AG20443 (cell line): ENCODE measurements at places on chromosomes 5 and 9.

DNA sequence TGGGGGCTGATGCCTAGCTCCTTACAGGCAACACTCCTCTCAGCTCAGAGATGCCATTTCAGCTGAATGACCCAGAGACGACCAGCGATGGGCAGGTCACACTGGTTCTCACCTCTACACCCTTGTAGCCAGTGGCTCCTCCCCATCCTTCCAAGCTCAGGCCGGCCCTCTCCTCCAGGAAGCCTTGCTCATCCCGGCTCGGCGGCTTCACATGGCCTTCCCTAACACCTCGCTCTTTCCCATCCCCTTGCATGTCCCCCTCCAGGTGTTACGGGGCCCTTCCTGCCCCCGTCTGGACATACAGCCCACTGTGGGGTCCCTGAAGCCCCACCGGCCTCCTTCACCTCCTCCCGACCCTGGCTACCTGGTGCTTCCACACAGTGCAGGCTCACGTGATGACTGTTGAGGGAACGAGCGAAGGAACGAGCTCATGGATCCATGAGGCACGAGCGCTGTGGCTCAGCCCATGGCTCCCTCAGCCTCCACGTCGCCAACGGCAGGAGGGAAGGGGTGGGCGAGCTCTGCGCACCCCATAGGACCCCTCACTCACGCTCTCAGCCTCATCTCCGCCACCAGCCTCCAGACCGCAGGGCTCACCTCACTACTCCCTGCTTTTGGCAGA is 45.7 kb downstream of the SARDH start:
- no peak for DNase-seq

- no peak for DNase-seq
Measured at GRCh38 chr9:108535526-108535925, 320.3 kb downstream of the ACTL7B start.

DNA sequence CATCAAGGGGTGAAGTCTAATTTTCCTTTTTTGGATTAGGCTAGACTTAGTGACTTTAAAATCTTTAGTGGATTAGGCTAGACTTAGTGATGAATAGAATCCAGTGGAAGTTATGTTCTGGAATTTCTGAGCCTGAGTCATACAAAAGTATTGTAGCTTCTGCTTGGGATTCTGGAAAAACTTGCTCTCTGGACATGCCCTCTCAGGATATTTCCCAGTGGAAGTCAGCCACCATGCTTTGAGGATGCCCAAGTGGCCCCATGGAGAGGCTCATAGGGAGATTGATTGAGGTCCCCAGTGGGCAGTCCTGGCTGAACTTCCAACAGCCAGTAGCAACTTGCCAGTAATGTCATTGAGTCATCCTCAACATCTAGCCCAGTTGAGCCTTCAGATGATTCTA is 112.4 kb upstream of the PRLR start:
- no peak for DNase-seq

DNA sequence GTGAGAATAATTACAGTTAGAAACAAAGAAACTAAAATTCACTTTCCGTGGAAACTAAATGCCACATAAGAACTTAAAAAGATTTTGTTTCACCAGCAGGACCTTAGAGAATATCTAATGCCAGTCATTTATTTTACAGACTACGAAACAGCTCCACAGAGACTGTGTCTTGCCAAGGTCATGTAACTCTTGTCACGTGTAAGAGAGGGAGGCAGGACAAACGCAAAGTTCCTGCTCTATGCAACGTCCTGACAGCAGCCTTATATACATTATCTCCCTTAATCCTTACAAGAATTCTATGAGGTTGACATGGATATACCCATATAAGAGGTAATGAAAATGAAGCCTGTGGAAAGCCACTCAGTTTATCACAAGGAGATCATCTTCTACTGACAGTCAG is 39.4 kb downstream of the CTNNAL1 start:
- no peak for DNase-seq

GRCh38 chr9:99590410-99590809 is 231.3 kb upstream of the NR4A3 start:
- DNase-seq, result no peak

DNA sequence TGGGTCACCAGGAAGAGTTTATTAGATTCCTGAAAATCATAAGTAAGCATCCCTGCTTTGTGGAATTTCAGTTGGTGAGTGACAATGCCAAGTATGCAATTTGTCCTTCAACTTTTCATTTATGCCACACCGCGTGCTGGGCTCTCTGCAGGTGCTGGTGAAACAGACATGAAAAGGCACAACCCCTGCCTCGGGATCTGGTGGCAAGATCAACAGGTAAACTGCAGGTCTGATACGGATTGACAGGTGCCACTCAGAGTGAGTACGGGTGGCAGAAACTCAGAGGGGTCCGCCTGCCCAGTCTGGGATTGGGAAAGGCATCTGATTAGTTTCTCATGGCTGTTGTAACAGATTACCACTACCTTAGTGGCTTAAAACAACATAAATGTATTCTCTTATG is 40.5 kb downstream of the BOD1 start:
- DNase-seq, result no peak

GRCh38 chr9:94586316-94586715 is 7.3 kb downstream of the FBP2 start:
- no peak for DNase-seq

GRCh38 chr5:139138809-139139208 is 59.4 kb downstream of the SIL1 start:
- DNase-seq, result peak; percentile 40

- DNase-seq, result no peak
Measured at GRCh38 chr5:32428426-32428825, 16.1 kb downstream of the ZFR start.

- DNase-seq, result no peak
Measured at GRCh38 chr9:134552349-134552990, 89.1 kb upstream of the COL5A1 start.

GRCh38 chr9:32292611-32293010 is 91.8 kb upstream of the ACO1 start:
- DNase-seq, result peak; percentile 14

DNA sequence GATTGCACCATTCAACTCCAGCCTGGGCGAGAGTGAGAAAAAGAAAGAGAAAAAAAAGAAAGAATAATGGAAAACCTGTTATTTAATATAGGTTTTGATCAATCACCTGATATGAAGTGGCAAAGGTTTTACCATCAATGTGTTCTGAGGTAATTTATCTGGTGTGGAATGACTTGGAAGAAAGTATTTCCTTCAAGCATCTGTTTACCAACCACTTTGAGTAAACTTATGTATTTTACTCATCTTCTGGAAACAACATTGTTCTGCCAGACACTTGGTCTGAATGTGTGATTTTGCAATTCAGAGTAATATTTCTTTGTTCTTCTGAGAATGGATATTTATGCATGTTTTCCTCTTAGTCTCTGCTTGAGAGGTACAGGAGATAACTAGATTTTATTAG is 24.3 kb downstream of the KIF2A start:
- no peak for DNase-seq

DNA sequence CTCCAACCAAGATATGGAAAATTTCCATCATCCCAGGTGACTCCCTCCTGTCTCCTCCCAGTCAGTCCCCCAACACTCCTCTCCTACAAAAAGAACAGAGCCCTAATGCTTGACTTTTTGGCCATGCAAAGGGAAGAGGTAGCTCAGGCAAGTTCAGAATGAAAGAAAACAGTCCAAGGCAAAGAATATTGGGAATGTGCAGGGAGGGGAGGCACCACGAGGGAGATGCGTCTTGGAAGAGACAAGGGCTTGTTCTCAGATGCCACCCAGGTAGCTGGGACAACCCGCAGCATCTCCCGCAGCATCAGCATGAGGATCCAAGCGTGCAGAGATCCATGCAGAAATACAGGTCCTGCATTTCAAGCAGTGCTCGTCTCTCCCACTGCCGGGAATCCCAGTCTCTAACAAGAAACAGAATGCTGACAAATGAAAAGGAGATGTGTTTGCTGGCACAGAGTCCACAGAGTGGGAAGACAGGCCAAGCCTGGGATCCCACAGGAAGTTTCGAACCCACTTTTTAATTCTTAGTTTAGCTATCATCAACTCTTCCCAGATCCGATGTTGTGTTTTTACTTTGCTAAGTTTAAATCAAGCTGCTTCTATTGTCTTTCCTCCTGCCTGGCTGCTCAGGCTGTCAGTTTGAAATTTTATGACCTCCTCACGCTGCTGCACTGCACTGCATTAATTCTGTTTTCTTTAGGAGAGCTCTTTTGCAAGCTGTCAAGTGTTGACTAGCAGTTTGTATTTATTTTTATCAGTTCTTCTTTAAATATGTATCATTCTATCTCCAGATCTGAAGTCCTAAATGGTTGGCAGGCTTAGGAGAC is 86.8 kb upstream of the OSMR start:
- DNase-seq, result peak; percentile 29

DNA sequence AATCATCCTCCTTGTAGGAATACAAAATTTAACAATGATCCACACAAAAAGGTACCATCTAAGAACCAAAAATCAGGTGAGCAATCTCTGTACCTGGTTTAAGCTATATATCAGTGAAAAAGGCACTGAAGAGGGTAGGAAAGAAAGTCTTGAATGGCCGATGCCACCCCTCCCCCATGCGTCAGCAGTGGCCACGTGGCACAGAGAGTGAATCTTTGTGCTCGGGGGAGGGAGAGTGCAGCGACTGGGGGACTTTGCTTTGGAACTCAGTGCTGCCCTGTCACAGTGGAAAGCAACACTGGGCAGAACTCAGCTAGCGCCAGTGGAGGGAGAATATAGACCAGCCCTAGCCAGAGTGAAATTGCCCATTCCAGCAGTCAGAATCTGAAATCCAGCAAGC is 28.3 kb upstream of the PDE4D start:
- no peak for DNase-seq

DNA sequence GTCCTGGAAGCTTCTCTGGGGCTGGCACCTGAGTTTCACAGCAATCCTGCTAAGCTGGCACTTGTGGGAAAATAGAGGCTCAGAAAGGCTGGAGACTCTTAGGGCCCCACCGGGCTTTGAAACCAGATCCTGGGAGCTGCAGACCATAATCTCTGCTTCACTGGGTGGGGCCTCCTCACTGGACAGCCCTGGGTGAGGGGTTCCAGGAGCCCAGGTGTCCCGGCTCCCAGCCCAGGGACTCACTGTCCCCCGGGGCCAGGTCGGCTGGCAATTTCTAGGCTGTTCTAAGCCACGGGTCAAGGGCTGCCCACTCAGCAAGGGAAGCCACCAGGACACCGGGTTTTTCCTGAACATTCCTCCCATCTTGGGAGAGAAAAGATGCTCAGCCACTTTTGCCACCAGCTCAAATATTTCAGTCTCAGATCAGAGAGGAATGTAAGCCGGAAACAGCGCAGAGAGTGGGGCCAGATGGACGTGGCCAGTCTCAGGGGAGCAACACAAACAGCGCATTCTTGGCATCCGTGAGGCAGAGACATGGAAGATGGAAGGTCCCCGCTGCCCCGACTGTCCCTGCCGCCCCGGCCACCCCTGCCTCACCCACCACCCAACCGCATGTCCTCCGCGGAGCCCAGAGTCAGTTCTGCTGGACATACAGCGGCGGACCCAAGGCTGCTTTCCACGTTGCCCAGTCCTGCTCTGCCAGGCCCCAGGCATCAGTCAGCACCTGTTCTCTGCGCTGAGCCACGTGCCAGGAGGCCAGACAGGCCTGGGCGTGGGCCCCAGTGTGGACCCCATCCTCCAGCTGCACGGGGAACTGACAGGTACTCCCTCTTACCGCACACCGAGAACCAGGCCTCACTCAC is 72.6 kb downstream of the VAV2 start:
- DNase-seq, result no peak

DNA sequence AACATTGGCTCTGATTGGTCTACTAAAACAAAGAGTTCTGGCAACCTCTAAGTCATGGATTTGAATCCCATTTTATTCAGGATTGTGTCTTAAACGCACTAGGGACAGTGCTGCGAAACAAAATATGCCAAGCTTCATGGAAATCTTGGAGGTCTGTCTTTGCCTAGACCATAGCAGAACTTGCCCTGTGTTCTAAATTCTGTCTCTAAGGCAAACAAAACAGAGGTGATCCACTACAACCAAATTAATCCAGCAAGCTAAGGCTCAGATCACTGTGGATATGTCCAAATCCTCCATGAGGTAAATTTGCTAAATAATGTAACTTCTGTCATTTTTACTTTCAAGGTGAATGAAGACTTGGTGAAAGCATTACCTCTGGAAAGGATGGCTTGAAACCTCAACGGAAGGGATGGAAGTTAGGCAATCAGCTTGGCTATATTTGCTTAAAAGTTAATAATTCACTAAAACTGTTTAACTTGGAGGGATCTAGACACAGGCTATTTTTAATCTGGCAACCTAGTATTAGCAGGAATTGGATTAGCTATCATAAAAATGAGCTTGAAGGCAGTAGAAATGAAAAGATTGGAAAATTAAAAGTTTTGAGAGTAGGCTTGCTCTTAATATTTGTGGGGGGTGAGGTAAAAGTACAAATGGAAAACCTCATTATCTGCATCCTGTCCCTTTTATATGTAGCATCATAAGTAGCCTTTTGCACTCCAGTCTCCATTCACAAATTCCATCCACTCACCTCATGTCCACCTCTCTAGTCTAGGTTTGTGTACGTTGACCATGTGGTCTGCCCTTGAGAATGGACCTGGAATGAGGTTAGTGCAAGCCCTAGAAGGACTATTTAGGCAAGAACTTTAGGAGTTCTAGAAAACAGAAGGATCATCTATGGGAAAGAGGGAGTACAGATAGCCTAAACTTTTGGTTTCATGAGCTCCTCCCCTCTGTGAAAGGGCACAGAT is 176.2 kb downstream of the SMC2 start:
- DNase-seq, result no peak

DNA sequence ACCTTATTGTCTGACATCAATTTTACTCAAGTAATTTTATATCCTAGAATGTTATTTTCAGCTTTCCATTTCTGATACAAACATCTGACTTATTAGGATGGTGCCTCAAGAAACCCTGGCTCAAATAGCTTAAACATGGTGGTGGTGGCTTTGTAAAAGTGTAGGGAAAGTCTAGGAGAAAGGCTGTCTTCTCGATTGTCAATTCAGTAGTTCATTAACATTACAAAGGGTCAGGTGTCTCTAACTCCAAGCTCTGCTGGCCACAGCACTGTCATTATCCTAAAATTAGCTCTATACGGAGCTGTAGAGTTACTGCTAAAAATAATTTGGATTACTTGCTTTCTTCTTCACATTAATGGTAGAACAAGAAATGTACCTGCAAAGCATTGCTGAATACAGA is 1360.1 kb upstream of the CDH6 start:
- DNase-seq, result no peak

- no peak for DNase-seq
Measured at GRCh38 chr5:9058666-9059065, 487.2 kb downstream of the SEMA5A start.

- peak; percentile 45 for DNase-seq
Measured at GRCh38 chr9:112233769-112234168, 58.7 kb upstream of the SUSD1 start.

GRCh38 chr5:133881576-133882388 is 86.6 kb downstream of the C5orf15 start:
- DNase-seq, result no peak

GRCh38 chr5:90641528-90641927 is 82.9 kb downstream of the ADGRV1 start:
- no peak for DNase-seq

GRCh38 chr5:126182971-126183695 is 240.1 kb upstream of the GRAMD2B start:
- DNase-seq, result no peak
